ENCODE measurements at places on chromosomes 1 and 21.

DNA sequence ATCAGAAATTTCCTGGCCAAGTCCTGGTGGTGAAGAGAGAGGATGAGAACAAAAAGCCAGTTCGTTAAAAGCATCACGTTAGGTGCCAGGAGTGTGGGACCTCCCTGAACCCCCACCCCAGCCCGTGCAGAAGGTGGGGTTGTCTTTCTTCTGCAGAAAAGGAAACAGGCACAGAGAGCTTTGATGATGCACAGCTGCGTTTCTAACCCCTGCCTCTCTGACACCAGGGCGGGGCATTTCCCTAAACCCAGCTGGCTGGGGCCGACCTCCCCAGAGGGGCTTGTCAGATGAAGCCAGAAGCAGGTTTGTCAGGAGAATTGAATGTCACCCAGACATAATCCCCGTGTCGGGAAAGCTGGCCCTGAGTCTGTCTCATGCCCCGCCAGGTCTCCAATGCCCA is 189.3 kb upstream of the EDN2 start:
- peak; percentile 17 for DNase-seq

DNA sequence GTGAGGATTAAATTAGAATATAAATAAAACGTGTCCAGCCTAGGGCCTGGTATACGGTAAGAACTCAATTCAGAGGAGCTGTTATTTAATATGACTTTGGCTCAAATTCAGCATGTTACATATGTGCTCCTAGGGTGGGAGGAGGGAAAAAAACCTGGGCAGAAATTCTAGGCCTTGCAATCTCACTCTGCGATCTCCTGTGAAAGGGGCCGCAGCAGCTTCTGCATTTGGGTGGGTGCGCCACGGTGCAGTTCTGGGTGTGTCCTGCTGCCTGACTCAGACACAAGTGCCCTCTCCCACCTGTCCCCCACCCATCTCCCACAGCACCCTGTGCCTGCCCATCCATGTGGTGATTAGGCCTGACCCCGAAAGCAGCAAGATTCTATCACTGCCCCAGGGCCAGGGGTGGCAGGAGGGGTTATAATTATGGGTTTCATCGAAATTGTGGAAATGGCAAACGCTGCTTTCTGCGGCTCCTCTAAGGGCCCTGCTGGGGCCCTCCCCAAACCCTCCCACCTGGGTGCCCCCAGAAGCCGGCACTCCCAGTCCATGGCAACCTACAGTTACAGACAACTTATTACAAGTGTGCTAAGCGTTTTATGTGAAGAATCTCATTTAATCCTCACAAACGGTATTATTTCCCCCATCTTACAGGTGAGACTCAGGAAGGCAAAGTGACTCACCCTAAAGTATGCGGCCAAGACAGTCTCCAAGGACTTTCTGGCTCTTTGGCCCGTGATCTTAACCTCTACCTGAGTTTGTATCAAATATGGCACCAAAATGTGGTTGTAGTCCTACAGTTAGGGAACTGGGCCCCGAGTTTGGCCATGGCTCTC is 25.5 kb upstream of the GRHL3 start:
- DNase-seq: no peak

- no peak for DNase-seq
Measured at GRCh38 chr1:165162671-165163241, 193.8 kb downstream of the LMX1A start.

DNA sequence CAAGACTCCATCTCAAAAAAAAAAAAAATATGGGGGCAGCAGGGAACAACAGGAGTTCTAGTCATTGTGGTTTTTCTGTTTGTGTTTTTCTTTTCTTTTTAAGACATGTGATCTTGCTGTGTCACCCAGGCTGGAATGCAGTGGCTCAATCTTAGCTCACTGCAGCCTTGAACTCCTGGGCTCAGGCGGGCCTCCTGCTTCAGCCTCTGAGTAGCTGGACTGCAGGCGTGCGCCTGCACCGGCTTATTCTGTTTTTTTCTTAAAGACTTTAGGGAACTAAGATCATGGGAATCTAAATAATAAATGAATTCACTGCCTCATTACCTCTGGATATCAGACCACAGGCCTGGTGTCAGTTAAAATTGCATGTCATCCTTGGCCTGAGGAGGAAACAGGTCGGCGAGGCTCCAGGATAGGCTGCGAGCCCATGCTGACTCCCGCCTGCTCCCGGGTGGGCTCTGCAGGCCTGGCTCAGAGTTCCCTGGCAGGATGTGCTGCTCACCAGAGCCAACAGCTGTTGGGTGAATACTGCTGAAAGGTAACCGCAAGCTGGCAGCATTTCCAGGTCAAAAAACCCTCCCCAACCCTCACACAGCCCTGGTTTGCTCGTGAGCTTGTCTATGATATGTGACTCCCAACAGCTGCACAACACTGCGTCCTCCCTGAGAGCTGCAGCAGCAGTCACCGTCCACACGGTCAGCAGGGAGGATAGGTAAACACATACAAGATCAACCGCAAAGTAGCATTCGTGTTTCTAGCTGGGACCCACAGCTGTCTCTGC is 58.1 kb downstream of the SCCPDH start:
- peak; percentile 72 for DNase-seq

DNA sequence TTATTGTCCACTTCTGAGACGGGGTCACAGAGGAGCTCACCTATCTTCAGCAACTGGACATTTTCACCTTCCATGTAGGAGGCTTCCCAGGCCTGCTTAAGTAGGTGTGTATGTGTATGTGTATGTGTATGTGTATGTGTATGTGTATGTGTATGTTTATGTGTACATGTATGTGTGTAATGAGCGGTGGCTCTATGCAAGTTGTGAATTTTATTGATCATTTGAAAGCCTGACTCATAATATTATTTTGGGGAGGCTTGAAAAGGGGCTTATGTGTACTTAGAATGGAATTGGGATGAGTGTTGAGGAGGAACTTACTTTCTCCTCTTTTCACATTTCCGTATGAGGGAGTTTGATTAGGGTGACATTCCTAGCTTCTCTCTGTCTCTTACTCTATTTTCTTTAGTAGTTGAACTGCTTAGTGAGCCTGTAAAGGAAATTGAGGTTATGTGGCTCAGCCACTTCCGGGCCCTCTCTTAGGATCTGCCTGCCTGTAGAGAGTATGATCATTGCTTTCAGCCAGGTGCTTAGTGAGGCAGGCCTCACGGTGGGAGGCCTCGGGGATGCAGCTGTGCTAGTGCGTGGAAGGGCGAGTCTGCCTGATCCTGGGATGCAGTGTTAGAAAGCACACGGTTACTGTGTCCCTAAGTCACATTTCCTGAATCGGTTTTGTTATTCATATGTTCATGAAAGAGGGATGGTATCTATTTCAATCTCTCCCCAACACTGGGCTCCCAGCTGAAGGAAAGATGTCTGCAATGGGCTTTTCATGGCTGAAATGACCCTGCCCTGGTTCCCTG is 61.0 kb downstream of the IER5 start:
- no peak for DNase-seq

GRCh38 chr1:3249231-3249630 is 180.2 kb downstream of the PRDM16 start:
- no peak for DNase-seq

DNA sequence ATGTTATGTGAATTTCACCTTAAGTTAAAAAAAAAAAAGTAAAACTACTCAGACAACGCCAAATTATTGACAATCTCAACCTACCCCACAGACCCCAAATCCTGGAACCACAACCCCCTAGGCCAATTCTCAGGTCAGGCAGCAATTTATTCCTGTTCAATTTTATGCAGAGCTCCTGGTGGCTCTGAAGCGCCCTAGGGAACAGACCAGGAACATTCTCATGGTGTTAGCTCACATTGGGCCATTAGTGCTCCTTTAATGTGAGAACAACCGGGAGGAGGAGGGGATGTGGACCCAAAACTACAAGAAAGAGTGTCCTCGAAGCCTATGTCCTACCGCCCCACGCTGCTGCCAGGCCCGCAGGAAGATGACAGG is 403 bp upstream of the PSEN2 start:
- DNase-seq: no peak

DNA sequence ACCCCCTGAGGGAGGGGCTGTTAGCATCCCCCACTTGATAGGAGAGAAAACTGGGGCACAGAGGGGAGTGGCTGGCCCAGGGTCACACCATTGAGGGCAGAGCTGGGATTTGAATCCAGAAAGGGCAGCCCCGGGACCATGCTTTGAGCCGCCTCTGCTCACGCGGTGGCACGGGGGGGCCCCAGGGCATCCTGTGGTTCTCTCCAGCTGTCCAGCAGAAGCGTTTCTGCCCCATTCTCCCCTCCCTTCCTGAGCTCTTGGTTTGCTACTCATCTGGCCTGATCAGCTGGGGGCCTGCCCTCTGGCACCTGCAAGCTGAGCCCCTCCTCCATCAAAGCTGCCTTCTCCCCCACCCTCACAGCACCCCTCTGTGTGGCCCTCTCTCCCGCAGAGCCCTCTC is 37.5 kb downstream of the FBXO2 start:
- DNase-seq: no peak

DNA sequence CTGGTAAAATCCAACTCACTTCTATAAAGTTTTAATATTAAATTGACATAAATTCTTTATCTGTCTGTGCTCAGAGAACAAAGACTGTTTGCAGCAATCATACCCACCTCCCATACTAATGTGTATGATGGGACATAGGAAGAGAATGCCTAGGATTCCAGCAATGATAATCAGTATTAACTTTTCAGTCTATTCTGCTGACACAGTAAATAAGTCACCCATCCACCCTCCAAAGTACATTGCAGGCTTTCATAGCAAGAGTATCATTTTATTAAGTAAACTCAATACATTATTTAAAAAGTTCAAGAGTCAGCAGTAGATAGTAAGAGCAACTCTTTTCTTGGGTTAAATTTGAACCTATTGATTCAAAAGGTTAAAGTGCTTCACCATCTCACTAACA is 8.8 kb downstream of the RBM34 start:
- no peak for DNase-seq

GRCh38 chr1:85074365-85074964 is 26.2 kb upstream of the MCOLN3 start:
- no peak for DNase-seq

- DNase-seq: peak; percentile 54
Measured at GRCh38 chr1:11157867-11158266, 31.3 kb upstream of the ANGPTL7 start.

DNA sequence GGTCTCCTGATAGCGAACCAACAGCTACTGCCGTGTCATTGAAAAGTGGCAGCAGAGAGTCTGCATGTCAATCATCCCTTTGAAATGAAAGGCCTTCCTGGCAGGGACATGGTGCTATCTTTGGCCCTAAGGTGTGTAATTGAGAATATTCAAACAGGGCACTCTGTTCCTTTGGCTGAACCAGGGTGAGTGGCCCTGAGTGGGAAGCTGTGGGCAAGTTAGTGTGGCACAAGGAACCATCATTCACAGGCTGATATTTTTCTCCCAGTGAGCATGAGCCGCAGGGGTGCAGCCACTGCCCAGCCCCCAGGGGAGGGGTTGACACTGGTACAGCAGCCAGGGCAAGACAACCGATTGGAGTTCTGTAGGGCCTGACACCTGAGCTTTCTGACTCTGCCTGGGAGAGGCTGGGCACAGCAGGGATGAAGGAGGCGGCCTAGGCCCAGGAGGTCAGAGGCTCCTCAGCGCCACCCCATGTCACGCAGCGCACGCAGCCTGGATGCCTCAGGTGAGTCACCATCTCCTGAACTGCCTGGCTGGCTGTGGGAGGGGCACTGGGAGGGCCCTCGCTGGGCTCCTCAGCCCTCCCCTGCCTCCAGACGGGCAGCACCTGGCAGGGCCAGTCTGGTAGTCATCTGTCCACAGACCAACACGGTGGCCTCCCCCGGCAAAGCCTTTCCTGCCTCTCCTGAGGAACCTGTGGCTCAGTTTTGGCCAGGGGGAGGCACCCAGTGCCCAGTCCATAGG is 13.2 kb downstream of the QSOX1 start:
- peak; percentile 22 for DNase-seq

- peak; percentile 44 for DNase-seq
Measured at GRCh38 chr1:205791568-205792180, 16.4 kb upstream of the RAB29 start.

DNA sequence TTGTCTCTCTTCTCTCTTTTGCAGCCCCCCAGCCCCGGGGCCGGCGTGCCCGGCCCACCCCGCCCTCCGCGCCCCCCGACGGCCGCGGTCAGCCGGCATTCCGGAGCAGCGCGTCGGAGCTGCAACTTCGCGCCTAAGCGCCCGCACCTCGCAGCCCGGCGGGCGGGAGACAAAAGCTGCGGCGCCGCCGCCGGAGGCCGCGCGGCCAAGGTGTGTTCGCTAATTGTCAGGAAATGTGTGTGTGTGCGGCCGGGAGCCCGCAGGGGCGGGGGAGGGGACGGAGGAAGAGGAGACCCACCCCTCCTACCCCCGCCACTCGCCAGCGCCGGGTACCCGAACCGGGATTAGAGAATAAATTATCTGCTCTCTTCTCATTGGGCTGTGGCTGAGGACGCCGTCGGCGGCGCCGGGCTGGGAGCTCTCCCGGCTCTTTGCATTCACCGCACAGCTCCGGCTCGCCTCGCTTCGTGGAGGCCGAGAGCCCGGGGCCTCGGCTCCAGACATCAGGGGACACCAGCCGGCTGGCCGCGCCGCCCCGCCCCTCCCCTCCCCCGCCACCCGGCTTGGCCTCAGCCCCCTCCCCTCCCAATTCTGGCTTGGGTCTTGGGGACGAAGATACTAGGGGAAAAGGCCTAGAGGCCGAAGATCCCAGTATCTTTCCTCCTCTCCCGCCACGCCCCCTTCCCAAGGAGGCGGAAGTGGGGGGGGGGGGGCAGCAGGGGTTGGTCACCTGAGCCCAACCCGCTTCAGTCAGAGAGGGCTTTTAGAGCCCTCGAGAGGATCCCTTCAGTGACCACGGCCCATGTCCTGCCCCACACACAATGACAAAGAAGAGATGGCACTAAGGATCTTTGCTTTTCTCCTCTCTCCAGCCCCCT is 1.3 kb upstream of the BLACAT1 start:
- DNase-seq: no peak

DNA sequence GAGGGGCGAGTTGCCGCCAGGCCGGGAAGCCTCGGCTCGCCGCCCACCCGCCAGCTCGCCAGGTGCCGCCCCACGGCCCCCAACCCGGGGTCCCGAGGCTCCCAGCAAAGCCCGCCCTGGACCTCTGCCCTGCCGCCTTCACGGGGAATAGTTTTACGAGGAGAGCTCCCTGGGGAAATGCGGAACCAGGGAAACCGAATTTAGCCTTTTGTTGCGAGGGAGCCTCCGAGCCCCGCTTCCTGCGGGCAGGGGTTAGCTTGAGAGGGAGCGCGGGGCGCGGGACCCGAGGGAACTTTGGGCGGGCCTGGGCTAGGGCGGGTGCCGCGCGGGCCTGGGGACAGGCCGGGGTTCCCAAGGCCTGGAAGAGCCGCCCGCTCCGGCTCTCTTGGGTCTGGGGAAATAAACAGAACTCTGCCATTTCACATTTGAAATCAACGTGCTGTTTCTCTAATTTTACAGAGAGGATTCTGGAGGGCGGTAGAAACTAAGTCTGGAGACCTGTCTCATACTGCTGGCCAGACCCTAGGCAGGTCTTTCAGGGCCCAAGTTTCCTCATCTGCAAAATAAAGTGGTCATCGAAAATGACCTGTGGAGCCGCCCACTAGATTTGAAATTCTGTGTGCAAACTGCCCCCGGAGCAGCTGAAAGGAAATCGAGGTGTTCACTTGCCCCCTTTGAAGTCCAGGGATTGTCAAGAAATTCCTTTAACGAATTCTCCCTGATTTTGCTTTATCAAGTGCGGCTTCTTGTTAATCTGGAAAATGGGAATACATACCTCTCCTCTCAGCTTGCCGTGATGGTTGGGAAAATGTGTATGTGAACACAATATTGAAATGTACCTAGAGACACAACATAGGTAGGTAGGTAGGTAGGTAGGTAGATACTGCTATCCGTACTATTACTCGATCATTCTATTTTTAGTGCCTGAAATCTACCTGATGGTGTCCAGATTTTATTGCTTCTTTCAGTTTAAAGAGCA is 749 bp upstream of the GLUL start:
- peak; percentile 9 for DNase-seq

- peak; percentile 22 for DNase-seq
Measured at GRCh38 chr1:55828044-55828443, 612.9 kb upstream of the USP24 start.

Data from IMR-90 (cell line).